ENCODE measurements at places on chromosomes 3 and 15.

- no peak for DNase-seq
These were observed 58.3 kb downstream of the EPHB3 start for GRCh38 chr3:184619787-184620430.

DNA sequence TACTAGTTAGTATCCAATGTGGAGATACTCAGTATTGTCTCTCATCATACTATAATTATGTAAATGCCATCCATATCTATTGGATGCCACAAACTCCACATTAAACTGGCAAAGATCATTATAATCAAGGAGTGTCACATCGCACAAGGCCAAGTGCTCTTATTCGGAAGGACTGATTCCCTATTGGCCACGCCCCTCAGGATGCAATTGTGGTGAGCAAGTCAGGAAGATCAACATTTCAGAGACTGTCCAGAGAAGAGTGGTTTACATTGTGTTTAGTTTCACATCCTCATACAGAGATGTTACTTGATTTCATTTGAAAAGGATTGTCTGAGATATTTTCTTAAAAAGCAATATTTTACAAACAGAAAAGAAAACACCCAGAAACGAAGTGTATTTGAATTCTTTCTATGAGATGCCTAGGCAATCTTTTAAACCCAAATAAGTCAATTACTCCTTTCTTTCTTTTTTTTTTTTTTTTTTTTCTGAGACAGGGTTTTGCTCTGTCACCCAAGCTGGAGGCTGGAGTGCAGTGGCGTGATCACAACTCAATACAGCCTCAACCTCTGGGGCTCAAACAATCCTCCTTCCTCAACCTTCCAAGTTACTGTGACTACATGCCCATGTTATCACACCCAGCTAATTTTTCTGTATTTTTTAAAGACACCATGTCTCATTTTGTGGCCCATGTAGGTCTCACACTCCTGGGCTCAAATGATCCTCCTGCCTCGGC, 369.1 kb downstream of the RBMS3 start:
- DNase-seq, result peak; percentile 53

- DNase-seq, result peak; percentile 53
These were observed 12.8 kb upstream of the PPARG start for GRCh38 chr3:12275974-12276650.

DNA sequence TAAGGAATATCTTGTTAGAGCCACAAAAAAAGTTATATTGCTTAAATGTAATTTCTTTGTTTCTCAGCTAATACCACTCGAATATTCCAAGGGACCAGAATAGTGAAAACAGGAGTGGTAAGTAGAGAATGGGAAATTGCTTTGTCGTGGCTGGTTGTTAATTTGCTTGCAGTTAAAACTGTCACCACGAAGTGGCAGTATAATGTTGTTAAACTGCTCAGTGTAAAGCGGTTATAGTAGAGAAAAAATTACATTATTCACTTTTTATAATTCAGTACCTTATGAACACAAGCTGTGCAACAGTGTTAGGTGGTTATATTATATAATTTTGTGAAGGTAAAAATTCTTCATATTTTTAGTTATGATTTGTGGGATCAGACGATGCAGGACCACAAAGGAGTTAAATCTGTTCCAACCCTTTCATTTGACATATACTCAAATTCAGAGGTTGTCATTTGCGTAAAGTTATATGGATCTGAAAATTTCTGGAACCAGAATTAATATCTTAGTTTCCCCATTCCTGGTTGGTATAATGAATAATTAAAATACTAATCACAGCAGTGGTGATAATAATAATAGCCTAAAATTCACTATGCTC, 171.8 kb downstream of the FEZF2 start:
- peak; percentile 52 for DNase-seq

DNA sequence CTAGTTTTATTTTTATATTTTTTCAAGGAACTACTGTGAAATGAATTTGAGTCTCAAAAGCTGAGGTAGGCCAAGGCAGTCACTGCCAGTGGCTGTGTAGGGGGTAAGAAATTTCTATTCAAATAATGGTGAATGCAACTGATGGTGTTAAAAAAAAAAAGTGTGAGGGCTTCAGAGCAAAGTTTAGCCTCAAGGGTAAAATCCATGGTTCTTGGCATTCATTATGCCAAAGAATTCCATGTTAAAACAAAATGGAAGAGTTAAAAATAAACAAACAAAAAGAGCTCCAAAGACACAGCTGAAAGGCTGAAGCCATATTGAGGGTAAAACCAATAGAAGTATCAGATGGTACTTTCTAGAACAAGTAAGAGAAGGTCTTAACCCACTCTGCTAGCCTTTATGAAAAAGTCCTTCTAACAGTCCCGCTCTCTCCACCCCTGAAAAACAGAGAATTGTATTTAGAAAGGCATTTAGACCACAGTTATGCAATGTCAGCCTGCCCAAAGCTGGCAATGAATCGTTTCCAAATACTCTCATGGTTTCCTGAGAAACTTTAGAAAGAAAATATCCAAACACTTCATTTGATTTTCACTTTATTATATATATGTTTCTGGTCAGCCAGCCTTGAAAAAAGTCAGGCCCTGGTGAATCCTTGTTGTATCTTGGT, 158.4 kb upstream of the GMNC start:
- DNase-seq, result no peak

DNA sequence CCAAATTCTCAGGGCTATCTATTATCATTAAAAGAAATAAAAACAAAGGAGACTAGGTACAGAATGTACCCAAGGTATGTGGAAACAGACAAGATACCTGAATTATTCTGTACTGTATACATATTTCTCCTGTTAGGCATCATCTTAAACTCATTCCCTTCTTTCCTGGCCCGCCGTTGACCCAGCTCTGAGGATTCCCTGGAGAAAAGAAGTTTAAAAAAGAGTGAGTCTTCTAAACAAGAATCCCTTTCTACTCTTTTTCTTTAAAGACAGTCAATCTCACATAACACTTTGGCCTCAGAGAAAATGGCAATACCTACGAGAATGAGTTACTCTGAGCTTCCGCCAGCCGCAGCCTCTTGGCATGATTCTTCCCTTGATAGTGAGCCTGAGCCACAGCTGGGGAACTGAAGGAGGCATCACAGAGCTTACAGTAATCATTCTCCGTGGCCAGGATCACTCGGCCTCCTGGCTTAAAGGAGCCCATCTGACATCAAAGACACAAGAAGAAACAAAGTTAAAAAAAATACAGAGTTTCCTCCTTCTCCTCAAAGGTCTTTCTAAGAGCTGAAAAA, 44.2 kb downstream of the ZMAT3 start:
- DNase-seq, result no peak

DNA sequence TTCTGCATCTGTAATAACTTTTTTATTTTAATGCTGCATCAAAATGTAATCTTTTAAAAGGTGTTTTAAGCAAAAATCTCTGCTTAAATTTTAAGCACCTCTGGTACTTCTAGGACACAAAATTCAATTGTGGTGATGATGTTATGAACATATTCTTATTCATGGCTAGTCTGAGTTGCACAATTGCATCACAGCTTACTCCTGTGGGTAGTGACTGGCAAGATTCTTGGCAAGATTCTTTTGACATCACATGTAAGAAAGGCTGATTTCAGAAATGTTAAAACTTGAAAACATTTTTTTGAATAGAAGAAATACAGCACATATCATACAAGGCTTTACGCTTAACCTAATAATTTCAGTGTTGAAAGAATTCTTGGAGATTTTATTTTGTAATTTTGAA, 35.7 kb downstream of the IQCH start:
- DNase-seq, result no peak

- DNase-seq, result no peak
These were observed 55.1 kb downstream of the OTOL1 start for GRCh38 chr3:161551697-161552096.

DNA sequence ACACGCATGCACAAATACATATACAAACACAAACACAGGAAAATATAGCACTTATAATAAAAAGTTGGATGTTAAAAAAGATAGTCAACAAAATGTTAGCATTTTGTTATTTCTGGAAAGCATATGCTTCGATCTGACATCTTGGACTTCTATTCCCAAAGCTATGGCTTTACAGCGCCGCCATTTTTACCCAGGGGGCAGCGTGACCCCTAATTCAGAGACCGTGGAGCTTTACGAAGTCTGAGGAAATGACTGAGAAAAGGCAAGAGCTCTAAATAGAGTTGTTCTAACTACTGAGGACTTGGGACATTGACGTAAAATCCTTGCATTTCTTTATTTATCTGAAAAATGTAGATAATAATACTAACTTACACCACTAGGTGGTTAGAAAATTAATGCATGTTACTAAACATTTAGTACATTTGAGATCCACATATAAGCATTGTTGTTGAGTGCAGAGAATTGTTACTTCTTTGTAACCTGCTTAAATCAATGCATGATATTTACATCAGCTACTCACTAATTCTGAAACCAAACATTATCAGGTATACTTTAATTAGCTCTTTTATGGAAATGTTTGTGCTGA, 155.4 kb downstream of the TP63 start:
- DNase-seq, result no peak

GRCh38 chr3:18419232-18419631, 5.9 kb downstream of the SATB1 start:
- DNase-seq, result no peak

DNA sequence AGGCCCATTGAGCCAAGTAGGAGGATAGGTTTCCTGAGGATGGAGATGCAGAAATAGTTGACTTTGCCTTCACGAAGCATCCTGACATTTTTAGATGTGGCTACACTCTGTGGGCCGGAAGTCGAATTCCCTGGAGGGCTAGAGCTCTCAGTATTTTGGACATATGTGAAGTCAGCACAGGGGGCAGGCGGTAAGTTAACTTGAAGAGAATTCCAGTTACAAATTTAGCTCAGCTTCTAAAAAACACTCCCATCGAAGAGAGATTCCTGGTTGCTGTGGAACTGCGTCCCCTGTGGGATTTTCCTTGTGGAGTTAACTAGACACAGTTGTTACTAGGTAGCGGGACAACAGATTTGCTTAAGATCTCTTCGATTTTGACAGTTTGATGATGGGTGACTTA, 161.9 kb upstream of the RGMA start:
- DNase-seq, result no peak

DNA sequence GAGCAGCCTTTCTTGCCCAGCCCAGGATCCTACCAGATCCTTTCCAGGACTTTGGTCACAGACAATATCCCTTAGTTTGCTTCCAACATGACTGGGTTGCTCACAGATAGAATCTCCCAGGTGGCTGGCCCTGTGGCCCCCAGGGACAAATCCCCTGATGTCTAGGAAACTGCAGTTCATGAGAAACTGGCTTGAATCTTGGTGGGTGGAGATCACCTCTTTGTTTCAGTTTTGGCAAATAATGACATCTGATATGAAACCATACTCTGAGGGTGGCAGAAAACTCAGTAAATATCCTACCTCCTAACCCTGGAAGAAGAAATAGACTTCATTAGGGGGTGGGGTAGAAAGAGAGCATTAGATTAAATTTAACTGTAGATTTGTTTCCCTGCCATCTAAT, 44.1 kb upstream of the PFN2 start:
- DNase-seq, result no peak

GRCh38 chr3:156170571-156170970, 50.2 kb downstream of the KCNAB1 start:
- DNase-seq, result no peak

GRCh38 chr3:65037861-65038260, 350.1 kb upstream of the ADAMTS9 start:
- no peak for DNase-seq

- no peak for DNase-seq
These were observed 240.5 kb upstream of the CFAP20DC start for GRCh38 chr3:59290358-59290757.

- DNase-seq, result no peak
These were observed 28.4 kb upstream of the AKAP13 start for GRCh38 chr15:85351965-85352364.

GRCh38 chr3:141271279-141272030, 39.8 kb downstream of the PXYLP1 start:
- no peak for DNase-seq

- no peak for DNase-seq
These were observed 372.4 kb downstream of the FOXP1 start for GRCh38 chr3:71211083-71211482.

GRCh38 chr3:178671377-178671776, 135.1 kb downstream of the KCNMB2 start:
- DNase-seq, result no peak

DNA sequence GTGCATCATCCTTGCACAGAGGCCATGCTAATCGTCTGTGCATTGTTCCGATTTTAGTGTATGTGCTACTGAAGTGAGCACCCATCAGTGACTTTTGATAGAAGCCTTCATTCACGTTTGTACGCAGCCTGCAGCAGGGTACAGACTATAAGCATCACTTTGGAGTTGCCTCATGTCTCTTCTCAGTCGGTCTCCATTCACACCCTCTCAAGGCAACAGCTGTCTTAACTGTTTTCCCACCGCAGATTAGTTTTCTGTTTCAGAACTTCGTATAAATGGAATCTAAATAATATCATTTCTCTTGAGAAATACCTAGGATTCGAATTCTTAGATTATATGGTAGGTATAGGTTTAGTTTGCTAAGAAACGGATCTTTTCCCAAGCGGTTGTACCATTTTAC, 143.2 kb downstream of the KLHL25 start:
- DNase-seq, result no peak

DNA sequence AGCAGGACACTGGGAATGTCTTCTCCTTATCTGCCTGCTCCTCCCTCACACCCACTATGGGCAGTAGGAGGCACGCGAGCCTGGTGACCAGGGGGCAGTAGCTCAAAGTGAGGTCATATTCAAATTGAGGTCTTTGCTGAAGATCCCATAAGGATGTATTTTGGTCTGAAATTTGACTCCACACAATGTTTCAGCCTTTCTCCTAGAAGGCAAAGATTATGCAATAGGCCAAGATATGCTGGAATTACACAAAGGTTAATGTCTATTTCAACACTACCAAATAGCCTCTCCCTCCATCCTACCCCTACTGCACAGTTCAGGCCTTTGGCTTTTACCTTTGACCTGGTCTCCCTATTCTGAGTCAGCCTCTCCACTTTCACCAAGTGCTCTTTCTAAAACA, 203.0 kb downstream of the TIGIT start:
- DNase-seq, result peak; percentile 16

DNA sequence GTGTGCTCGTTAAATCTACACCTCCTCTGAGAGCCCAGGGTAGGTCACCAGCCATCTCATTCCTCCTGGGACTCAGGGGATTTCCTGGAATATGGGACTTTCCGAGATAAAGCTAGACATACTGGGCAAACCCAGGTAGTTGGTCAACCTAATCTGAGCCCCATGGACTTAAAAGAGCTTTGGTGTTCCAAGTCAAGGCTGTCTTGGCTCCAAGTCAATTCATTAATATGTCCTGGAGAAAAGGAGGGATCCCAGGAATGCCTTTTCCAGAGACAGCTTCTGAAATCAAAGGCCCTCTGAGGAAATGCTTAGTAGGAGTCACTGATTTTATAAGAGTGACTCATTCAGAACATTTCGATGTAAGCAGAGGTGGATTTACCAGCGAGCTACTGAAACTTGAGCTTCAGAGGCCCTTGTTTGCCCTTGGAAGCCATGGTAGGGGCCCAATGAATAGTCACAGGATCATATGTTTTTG, 137.3 kb upstream of the UBE2E1 start:
- DNase-seq, result peak; percentile 35

GRCh38 chr3:118729546-118729945, 305.1 kb downstream of the IGSF11 start:
- no peak for DNase-seq

GRCh38 chr3:152834776-152835600, at the start of gene P2RY1:
TSS of gene P2RY1 (plus strand) at chr3:152835131. CDS start at chr3:152835783, 652 bp downstream.
- peak; percentile 93 for DNase-seq

- DNase-seq, result no peak
These were observed 289.3 kb upstream of the RORA start for GRCh38 chr15:61518191-61518950.
